ENCODE measurements at places on chromosomes 16 and 17. TPM values are rescaled to one million over a fixed set of nuclear protein-coding genes. Genes with fewer than 3 reads are reported as not detected.

ELMO3 gene
- 3.6 TPM for total RNA-seq

- DNase-seq, result peak; percentile 82
These were observed 25.7 kb downstream of the MRC2 start for GRCh38 chr17:62653002-62653825.

DNA sequence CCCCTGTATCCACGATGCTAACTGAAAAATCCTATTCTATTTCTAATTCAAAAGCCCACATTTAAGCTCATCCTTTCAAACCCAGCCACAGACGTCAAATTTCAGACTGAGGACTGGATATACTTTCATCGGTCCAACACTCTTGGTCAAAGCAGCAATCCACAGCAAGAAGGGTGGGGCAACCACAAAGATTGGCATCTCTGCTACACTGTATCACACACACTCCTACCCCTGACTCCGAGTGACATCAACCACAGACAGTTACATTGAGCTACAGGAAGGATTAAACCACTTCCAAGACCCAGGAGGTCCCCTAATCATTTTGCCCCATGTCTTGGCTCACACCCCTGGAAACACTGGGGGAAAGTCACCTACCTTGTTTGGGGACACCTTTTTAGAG, 61.3 kb downstream of the GRIN2A start:
- no peak for DNase-seq

GRCh38 chr17:8443756-8444155, 8.1 kb downstream of the NDEL1 start:
- DNase-seq, result no peak

GRCh38 chr16:53915452-53916160, 211.7 kb downstream of the FTO start:
- DNase-seq, result no peak

Data from spleen (tissue), 13 donors.